Activated CD4-positive, CD25-positive, alpha-beta regulatory T cell (primary cell): ENCODE measurements at places on chromosomes 4 and X.

GRCh38 chr4:14178421-14178820, 550.9 kb upstream of the BOD1L1 start:
- no peak for DNase-seq

DNA sequence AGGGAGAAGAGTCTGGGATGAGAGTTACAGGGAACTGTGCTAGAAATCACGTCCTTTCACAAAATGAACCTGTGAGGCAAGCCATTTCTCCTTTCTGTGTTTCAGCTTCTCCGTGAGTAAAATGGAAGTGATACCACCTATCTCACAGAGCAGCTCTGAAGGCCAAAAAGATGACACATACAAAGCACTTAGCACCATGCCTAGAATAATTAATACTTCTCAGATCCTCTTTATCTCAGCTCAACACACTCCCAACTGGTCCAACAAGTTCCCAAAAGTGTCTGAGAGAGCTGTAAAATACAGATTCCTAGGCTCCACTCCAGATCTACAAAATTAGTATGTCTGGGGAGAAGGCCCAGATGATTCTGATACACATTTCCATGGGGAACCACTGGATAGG, 38.3 kb downstream of the LHFPL1 start:
- no peak for DNase-seq

GRCh38 chrX:13826770-13827169, 9.9 kb upstream of the GPM6B start:
- DNase-seq: no peak

DNA sequence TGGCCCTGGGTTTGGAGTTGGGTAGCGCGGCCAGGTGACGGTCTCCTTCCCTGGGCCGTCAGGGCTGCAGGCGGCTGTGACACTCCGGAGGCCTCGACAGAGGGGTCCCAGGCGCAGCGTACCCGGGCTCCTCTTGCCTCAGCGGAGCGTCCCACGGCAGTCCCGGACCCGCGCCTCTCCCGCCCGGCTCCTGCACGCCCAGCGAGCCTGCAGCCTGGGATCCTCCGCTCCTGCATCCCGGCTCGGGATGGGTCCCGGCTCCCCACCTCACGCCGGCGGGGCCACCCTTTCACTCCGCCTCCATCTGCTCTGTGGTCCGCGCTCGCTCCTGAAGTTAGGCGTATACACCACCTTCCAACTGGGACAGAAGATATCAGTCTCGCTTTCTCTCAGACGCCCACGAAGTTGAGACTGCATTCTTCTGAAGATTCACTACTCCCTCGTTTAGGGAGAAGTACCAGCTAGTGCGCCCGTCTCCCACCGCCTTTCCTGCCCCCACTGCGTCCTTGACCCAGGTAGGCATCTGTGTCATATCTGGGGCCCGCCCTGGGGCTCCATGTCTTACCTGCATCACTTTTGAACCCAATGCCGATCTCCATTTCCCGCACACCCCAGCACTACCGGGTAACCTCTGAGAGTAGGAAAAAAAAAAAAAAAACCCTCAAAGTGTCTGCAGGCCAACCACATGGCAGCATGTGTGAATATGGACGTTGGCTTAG, 32.3 kb upstream of the KDR start:
- no peak for DNase-seq

- DNase-seq: no peak
These were observed 116.6 kb upstream of the LCORL start for GRCh38 chr4:18138076-18138665.

GRCh38 chrX:38379088-38379487, 26.7 kb downstream of the OTC start:
- DNase-seq: no peak

- no peak for DNase-seq
These were observed 60.9 kb upstream of the FAM47B start for GRCh38 chrX:34881671-34882070.

DNA sequence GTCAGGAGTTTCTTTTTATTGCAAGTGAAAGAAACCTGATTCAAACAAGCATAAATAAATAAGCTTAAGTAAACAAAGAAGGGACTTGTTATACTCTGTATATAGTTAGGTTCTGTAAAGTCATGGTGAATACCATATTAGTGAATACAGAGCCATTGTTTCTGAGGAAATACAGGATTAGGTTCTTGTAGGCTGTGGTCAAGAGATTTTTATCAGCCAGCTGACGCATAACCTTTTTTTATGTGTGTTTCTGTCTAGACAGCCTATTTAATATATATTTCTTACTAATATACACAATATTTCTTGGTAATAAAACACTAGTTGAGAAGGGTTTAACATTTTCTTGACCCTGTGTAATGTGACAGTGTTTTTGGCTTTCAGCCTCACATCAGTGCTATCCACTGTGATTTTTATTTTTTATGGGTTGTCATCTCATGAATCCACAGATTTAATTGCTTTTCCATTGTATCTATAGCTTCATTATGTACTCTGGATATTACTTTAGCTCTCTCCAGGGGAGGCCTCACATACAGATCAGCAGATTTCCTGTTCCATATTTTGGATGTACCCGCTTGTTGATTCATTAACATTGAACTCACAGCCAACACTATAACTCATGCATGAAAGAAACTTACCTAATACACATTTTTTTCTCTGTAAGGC, 8.0 kb downstream of the HERC3 start:
- DNase-seq: no peak

DNA sequence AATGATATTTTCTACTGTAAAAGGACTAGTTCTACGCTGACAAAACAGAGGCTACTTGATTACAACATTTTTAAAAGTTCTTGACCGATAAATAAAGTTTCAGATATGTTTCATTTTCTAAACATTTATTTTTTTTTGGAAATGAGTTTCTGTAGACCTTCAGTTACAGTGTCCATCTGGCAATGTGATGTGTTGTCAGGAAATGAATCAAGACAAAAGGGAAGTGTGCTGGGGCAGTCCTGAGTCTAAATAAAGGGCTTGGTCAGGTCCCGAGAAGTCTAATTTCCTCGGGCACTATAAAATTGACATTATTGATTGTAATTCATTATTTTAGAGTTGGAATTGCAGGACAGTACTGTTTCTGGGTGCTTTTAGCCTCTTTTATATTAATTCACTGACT, 57.0 kb upstream of the FTHL17 start:
- no peak for DNase-seq

GRCh38 chrX:47629419-47630200, at the start of gene CFP:
Gene CFP (minus strand): TSS chrX:47629930. CDS start chrX:47629844, 86 bp downstream.
- no peak for DNase-seq

GRCh38 chr4:5044341-5044740, 6.9 kb upstream of the STK32B start:
- no peak for DNase-seq

- DNase-seq: no peak
These were observed 341.4 kb downstream of the DHRSX start for GRCh38 chrX:2159393-2159792.

DNA sequence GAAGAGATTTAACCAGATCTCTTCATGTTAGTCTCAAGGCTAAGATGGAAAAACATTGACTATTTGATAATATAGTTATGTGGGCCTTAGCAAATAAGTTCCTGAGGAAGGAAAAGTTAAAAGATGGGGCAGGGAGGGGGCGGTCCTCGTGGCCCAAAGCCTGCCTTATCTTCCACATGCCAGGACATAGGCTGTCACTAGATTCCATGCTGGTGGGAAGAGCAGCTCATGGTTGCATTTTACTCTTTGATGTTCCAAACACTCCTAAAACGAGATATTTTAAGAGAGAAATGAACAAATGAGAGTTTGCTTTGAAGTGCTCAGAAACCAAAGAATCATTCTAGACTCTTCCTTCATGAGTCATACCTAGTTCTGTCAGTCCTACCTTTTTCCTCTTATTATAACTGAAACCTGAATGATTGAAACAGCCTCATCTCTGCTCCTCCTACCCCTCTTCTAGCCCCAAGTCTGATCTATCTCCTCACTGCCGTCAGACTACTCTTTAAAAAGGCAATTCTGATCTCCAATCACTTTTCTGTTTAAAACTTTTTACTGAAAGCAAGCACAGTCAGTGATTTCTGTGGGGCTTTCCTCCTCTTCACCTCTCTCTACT, 25.1 kb downstream of the RAB9B start:
- no peak for DNase-seq

- no peak for DNase-seq
These were observed 38.0 kb downstream of the GPM6B start for GRCh38 chrX:13778916-13779315.
